ENCODE measurements at places on chromosomes 5 and 9.

GRCh38 chr9:68964102-68964541, 49.8 kb downstream of the PRKACG start:
- DNase-seq, result no peak

- DNase-seq, result no peak
Measured at GRCh38 chr5:133841831-133842750, 126.3 kb downstream of the C5orf15 start.

DNA sequence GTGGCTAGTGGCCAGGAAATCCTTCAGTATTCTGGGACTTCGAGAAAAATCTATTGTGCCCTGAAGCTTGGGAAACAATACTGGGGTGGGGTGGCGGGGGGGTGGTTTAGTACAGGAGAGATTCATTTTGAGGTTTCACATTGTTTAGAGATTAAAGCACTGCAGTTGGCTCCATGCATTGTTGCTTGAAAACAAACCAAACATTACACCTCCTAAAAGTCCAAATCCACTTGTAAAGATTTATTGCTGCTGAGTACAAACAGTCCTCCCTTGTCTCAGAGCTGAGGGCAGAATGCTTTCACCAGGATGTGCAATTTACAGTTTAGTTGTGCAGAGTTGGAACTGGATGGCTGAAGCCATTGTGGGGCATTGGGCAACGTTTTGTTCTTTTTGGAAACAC, 49.4 kb downstream of the GGTA1 start:
- DNase-seq, result no peak

GRCh38 chr5:107558823-107559375, 111.8 kb downstream of the EFNA5 start:
- DNase-seq, result no peak

DNA sequence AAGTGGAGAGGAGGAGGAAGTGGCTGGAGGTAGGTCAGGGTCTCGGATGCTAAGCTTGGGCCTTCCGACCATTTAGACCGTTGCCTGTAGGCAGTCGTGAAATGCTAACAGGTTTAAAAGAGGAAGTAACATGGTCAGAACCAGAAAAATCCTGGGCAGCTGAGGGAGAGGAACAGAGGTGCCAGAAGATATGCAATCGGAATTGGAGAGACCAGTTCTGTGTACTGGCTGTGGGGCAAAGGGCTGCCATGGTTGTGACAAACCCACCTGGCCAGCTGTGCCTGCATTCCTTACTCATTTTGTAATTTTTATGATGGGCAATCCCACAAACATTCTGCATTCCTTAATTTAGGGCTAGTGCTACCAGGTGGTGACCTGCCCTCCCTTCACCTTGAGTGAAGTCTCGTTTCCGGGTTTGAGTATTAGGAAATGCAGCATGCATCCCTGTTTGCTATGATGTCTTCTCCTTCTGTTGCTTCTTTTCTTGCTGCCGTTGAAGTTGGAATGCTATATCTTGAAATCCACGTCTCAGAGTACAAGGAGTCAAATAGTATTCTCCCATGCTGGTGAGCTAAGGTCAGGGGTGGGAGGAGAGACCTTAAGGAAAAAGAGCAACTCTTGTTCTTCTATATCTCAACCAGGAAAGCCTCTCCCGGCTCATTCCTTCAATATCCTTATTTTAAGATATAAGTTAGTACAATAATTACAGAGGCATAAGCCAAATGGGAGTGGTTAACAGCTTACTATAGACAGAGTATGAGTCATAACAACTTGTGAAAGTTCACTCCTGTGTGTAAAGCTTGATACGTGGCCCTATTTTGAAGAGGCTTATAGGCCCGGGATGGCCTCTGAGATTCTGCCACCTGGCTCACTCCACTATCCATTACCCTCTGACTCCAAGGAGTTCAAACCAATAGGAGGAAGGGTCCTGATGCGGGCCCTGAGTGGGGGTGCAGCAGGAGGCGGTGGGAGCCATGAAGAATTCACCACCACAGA, 37.0 kb downstream of the B4GALT1 start:
- no peak for DNase-seq

GRCh38 chr5:57594436-57594835, 111.8 kb upstream of the ACTBL2 start:
- no peak for DNase-seq

DNA sequence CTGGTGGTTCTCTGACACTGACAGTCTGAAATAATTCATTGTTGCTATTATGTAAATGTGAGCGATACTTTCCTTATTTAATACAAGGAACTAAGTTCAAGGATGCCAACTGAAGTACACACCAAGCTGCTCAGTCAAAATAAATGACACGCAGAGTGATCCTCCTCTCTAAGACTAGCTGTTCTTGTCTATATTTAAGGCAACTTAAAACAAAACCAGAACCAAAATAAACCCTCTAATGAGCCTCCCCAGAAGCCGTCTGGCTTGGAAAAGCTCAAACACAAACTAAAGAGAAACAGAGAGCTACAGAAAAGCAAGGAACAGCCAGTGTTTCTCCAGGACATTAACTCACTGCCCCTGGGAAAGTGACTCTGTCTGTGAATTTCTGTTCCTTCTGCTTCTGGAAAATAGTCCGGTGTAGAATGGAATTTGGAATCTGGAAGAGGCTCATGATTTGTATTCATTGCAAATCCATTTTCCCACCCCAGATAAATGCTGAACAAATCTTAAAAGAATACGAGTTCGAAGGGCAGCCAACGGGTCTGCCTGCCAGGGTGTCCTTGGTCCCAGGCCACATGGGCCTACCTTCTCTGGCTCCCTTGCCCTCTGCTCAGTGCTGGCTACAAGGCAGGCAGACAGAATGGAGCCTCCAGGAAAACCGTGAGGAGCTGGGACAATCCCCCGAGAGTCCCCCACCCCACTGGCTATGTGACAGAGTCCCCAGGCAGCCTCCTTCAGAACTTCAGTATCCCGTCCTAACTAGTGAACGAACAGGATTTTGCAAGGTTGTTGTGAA, 14.8 kb downstream of the GGTA1 start:
- no peak for DNase-seq
